NCI-H1105 treated with DMSO at 0.1 percent for 48 hours (cell line): ENCODE measurements at places on chromosomes 16 and 17.

DNA sequence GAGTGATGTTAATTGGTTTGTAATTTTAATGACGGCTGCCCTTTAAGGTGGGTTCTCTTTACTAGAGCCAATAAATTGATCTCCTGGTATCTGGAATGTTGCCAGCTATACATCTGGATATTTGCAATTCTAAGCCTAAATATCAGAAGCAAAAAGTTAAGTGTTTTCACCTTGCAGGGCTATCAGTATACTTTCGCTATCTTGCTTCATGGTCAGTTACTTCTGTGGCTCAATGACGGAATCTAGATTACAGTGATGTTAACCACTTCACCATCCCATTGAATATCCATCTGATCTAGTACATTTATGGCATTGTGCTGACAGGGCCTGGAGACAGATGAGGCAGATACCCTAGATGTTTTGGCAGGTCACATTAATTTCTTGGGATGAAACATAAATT, 28.3 kb downstream of the CCL4 start:
- no peak for DNase-seq

DNA sequence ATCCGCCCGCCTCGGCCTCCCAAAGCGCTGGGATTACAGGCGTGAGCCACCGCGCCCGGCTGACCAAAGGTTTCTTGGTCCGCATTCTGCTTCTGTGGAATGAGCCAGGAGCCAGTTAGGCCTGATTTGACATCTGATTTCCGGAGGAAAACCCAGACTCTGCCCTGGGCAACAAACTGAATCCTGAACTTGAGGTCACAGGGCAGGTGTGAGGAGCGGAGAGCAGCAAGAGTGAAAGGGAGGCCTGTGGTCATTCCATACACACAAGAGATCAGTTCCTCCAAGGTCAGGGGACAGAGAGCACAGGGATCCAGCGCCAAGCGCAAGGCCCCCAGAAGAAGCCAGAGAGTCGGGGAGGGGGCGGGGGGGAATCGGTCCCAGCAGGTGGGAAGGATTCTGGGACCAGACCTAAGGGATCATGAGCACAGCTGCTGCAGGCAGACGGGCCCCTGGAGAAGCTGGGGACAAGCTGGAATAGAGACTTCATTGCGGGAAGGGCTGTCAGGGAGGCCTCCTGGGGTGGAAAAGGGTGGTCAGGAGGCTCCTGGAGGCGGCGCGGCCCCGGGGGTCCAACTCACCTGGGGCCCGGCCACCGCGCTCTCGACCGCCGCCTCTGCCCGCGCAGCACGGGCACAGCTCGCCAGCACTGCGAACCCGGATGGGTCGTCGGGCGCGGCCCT, 436 bp downstream of the SHPK start:
- no peak for DNase-seq

DNA sequence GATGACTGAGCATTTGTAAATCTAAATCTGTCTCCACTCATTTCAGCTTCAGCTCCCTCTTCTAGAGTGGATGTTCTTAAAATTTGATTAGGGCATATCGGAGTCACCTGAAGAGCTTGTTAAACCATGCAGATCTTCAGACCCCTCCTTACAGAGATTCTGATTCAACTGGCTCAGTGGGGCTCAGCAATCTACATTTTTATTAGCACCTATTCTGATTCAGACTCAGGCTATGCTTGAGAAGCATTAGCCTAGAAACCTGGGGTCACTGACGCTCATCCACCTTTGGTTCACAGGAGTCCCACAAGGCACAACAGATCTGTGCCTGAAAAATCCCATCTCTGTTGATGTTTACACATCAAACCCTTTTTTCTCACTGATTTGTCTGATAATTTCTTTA, 365.6 kb downstream of the GRIN2A start:
- no peak for DNase-seq

- no peak for DNase-seq
Measured at GRCh38 chr17:45411348-45412105, 21.1 kb downstream of the ARHGAP27 start.

DNA sequence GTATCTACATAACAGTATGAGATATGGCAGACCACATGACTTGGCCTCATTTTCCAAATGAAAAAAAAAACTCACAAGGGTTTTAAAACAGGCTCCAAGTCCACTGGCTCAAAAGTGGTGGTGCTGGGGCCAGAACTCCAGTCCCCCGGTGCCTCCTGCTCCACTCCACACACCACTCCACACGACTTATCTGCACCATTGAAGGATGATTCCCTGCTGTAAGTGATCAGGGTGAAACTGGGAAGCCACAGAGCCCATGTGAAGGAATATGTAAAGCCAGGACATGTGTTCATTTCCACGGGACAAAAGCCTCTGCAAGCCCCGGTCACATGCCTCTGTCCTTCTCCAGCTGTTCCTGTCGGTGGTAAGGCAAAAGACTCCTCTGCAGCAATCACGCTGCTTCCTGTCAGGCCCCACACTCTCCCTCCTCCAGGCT, 97.2 kb downstream of the ZNF18 start:
- no peak for DNase-seq

GRCh38 chr16:27772093-27772825, 222.3 kb downstream of the KATNIP start:
- DNase-seq: no peak

- no peak for DNase-seq
Measured at GRCh38 chr16:69166946-69167930, 19.7 kb upstream of the SNTB2 start.

DNA sequence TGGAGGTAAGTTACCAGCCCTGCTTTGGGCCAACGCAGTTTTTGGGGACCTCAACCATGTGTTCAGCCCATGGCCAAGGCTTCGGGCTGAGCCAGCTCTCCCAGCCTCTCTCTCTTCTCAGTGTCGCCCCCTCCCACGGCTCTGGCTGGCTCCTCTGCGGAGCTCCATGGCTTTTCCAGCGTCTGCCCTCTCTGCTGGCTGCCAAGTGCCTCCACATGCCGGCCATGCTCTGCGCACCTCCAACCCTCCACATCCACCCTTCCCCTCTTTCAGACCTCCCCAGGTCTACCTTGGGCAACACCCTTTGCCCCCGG, 23.2 kb downstream of the COTL1 start:
- peak; percentile 56 for DNase-seq

DNA sequence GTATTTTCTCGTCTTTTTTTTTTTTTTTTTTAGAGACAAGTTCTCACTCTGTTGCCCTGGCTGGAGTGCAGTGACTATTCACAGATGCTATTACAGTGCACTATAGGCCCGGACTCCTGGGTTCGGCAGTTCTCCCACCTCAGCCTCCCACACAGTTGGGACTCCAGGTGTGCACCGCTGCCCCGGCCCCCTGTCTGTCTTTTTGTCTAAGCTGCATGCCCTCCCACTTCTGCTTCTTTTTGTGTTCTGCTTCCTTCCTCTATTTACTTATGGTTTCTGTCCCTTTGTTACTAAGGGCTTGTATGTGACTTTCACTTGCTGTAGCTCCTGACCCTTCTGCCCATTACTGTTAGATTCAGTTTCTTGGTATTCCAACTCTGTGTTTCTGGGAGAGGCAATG, 20.5 kb downstream of the SLC7A6 start:
- no peak for DNase-seq

- no peak for DNase-seq
Measured at GRCh38 chr16:28139530-28139929, 72.2 kb downstream of the XPO6 start.

- no peak for DNase-seq
Measured at GRCh38 chr17:10610884-10611283, 46.2 kb downstream of the MYH3 start.

DNA sequence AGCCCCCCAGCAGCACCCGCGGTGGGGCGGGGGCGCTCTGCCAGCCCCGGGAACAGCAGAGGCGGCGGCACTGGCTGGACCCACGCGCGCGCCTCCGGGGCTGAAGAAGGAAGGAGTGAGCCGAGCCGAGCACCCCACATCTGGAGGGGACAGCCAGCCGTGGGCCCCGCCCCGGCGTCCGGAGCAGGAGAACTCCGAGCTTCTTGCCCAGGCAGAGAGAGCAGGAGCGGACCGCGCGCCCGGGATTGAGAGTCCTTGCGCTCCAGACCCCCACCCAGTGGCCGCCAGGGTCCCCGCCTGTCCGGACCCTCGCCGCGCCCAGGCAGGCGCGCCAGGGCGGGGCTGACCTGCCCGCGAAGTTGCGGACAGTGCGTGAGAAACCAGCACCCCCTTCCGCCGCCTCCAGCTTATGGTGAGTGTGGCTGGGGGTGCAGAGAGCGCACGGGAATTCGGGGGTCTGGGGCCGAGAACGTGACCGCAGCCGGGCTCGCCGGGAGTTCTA, 921.9 kb upstream of the EEF2KMT start:
- DNase-seq: no peak

GRCh38 chr16:19297454-19297853, 11.9 kb downstream of the CLEC19A start:
- no peak for DNase-seq

- DNase-seq: no peak
Measured at GRCh38 chr17:1343554-1343953, 56.5 kb downstream of the YWHAE start.

DNA sequence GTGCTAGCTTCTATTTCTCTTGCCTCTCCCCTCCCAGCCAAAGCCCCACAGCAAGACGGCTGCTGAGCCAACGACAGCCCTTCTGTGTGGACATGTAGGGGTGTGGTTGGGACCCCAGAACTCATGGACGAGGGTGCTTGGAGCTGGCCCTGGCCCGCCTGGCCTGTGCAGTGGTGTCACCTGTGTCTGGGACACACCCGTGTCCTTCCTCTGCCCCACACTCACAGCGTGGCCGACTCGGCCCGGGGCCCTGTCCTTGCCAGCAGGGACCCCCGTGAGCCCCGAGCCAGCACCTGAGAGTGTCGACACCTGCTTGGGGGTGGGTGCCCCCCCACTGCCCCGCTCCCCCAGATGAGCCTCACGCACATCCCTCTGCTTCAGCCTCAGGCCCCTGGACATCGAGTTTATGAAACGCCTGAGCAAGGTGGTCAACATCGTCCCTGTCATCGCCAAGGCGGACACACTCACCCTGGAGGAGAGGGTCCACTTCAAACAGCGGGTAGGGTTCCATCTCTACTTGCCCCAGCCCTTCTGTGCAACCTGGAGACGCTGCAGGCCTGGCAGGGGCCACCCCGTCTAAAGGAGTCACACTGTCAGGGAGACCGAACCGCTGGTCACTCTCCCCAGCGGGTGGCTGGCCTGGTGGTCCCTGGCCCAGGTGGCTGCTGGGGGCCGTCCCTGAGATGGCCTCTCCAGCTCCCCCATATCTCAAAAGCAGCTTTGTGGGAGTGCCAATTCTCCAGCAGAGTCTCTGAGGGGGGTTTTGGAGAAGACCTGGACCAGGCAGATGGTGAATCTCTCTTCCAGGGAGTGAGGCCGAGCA, 349.8 kb downstream of the SEC14L1 start:
- DNase-seq: no peak

DNA sequence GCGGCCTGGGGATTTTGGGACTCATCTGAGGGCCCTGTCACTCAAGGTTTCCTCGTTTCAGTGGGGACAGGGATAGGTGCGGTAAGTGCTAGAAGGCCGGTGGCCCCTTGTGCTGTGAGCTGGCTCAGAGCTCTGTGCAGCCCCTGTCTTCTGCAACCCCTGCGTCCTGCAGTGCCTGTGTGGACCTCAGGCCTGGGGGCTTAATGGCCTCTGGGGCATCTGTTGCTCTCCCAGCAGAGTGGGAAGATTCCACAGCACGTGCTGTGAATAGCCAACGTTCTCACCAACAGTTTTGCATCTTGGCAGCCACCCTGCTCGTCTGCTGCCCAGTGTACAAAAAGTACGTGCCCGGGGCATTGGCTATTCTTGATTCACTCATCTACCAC, 4.9 kb downstream of the FOXC2 start:
- DNase-seq: no peak
